ENCODE measurements at places on chromosomes 3 and 15.

DNA sequence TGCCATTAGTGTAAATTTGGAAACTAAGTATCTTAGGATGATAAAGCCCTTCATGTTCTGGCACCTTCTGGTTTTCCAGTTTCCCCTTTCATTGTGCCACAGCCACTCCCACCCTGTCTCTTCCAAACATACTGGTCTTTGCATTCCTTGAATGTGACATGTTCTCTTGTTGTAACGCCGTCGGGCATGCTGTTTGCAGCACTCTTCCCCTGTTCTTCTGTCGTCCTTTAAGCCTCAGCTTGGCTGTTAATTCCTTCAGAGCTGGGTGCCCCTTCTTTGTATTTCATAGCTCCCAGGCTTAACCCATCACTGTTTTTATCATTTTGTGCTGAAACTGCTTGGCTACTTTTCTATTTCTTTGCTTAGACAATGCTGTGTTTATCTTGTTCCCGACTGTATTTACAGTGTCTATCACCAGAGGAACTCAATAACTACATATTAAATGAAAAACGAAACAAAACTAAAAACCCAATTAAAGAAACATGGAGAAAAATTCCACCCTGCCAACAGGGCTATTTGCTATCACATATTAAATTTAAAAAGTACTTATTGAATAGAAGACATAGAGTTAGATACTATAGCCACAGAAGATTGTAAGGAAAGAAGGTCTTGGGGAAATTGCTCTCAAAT, 95.4 kb upstream of the KCNAB1 start:
- H3K4me1 ChIP-seq, result no peaks in the 10 kb centered on the region
- H3K4me3 ChIP-seq, result peak overlapping the region; percentile 48
- peak; percentile 3 for DNase-seq
- H3K36me3 ChIP-seq, result no peaks in the 10 kb centered on the region

GRCh38 chr3:192819001-192819569, 91.7 kb upstream of the FGF12 start:
- H3K36me3 ChIP-seq, result no peaks in the 10 kb centered on the region
- DNase-seq, result peak; percentile 75
- H3K4me3 ChIP-seq, result no peak overlapping the region
- peak overlapping the region; percentile 11 for H3K27ac ChIP-seq
- H3K27me3 ChIP-seq, result no peaks in the 10 kb centered on the region

DNA sequence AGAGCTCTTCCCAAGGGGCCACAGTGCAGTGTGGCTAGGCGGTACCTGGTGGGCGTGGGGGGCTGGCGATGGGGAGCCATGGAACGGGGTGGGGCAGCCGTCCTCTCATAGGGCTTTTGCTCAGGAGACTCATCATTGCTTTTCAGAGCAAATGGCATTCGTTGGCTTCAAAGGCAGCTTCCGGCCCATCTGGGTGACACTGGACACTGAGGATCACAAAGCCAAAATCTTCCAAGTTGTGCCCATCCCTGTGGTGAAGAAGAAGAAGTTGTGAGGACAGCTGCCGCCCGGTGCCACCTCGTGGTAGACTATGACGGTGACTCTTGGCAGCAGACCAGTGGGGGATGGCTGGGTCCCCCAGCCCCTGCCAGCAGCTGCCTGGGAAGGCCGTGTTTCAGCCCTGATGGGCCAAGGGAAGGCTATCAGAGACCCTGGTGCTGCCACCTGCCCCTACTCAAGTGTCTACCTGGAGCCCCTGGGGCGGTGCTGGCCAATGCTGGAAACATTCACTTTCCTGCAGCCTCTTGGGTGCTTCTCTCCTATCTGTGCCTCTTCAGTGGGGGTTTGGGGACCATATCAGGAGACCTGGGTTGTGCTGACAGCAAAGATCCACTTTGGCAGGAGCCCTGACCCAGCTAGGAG, 40.8 kb downstream of the MESD start:
- H3K27me3 ChIP-seq, result no peaks in the 10 kb centered on the region
- H3K27ac ChIP-seq, result no peak overlapping the region
- no peaks in the 10 kb centered on the region for H3K4me1 ChIP-seq
- H3K36me3 ChIP-seq, result peaks cover 34% of the 10 kb centered on the region
- no peak for DNase-seq

GRCh38 chr15:96412045-96412905, 81.8 kb downstream of the NR2F2 start:
- H3K4me1 ChIP-seq, result no peaks in the 10 kb centered on the region
- H3K27me3 ChIP-seq, result peaks cover 63% of the 10 kb centered on the region
- H3K4me3 ChIP-seq, result no peak overlapping the region
- H3K27ac ChIP-seq, result no peak overlapping the region

DNA sequence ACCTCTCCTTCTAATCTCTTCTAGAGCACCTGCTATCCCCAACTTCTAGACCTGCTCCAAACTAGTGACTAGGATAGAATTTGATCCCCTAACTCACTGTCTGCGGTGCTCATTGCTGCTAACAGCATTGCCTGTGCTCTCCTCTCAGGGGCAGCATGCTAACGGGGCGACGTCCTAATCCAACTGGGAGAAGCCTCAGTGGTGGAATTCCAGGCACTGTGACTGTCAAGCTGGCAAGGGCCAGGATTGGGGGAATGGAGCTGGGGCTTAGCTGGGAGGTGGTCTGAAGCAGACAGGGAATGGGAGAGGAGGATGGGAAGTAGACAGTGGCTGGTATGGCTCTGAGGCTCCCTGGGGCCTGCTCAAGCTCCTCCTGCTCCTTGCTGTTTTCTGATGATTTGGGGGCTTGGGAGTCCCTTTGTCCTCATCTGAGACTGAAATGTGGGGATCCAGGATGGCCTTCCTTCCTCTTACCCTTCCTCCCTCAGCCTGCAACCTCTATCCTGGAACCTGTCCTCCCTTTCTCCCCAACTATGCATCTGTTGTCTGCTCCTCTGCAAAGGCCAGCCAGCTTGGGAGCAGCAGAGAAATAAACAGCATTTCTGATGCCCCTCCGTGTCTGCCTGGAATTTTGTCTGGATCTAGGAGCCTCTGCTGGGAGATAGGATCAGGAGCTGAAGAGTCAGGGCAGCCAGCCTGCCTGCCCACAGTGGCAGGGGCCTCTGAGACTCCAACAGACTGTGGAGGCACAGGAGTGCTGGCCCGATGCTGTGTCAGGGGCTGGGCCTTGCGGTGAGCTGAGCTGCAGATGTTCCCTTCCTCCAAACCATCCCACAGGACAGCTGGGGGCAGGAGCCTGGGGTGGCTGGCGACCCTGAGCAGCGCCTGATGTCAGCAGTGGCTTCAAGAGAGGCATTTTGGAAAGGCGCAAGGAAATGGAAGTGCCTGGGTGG, 3.0 kb downstream of the ISLR start:
- DNase-seq, result no peak
- peaks cover 44% of the 10 kb centered on the region for H3K4me1 ChIP-seq
- H3K27me3 ChIP-seq, result peaks cover under 1% of the 10 kb centered on the region
- no peaks in the 10 kb centered on the region for H3K36me3 ChIP-seq
- H3K4me3 ChIP-seq, result no peak overlapping the region

GRCh38 chr3:106566277-106566676, 697.5 kb upstream of the CBLB start:
- H3K27ac ChIP-seq, result no peak overlapping the region
- no peaks in the 10 kb centered on the region for H3K36me3 ChIP-seq
- no peak for DNase-seq
- no peaks in the 10 kb centered on the region for H3K27me3 ChIP-seq

DNA sequence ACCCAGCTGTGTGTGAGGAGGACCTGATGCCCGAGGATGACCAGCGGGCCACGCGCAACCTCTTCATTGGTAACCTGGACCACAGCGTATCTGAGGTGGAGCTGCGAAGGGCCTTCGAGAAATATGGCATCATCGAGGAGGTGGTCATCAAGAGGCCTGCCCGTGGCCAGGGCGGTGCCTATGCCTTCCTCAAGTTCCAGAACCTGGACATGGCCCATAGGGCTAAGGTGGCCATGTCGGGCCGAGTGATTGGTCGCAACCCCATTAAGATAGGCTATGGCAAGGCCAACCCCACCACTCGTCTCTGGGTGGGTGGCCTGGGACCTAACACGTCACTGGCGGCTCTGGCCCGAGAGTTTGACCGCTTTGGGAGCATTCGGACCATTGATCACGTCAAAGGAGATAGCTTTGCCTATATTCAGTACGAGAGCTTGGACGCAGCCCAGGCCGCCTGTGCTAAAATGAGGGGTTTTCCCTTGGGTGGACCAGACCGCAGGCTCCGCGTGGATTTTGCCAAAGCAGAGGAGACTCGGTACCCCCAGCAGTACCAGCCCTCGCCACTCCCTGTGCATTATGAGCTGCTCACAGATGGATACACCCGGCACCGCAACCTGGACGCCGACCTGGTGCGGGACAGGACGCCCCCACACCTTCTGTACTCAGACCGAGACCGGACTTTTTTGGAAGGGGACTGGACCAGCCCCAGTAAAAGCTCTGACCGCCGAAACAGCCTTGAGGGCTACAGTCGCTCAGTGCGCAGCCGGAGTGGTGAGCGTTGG, 1.5 kb downstream of the RBM15B start:
- peaks cover 33% of the 10 kb centered on the region for H3K36me3 ChIP-seq
- no peak for DNase-seq
- H3K27me3 ChIP-seq, result no peaks in the 10 kb centered on the region
- peaks cover 15% of the 10 kb centered on the region for H3K4me1 ChIP-seq
- no peak overlapping the region for H3K27ac ChIP-seq
- H3K4me3 ChIP-seq, result peak overlapping the region; percentile 75

DNA sequence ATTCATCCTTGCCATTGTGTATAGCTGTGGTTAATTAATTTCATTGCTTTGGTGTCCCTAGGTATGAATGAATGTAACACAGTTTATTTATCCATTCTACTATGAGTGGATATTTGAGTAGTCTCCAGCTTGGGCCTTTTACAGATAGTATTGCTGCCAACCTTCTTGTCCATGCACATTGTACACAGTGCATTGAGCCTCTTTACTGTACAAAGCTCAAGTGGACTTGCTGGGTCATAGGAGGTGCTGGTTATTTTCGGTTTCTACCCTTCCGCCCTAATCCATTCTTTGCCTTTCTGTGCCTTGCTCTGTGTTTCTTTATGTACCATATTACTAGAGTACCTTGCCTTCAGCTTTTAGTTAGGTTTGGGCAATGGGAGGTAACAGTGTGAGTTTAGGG, 60.7 kb downstream of the DUT start:
- no peak for DNase-seq
- H3K4me1 ChIP-seq, result peaks cover 31% of the 10 kb centered on the region
- no peaks in the 10 kb centered on the region for H3K27me3 ChIP-seq
- no peak overlapping the region for H3K27ac ChIP-seq
- H3K4me3 ChIP-seq, result no peak overlapping the region

- no peaks in the 10 kb centered on the region for H3K36me3 ChIP-seq
- peaks cover 71% of the 10 kb centered on the region for H3K27me3 ChIP-seq
- H3K4me1 ChIP-seq, result peaks cover 2% of the 10 kb centered on the region
- no peak within 1 kb of the TSS for H3K4me3 ChIP-seq
Measured at GRCh38 chr3:128492671-128493569, at the start of gene GATA2. GATA2 (minus strand) TSS chr3:128493201; CDS start chr3:128487031, 6,170 bp downstream.

- DNase-seq, result no peak
- H3K36me3 ChIP-seq, result no peaks in the 10 kb centered on the region
- H3K4me1 ChIP-seq, result no peaks in the 10 kb centered on the region
- no peak overlapping the region for H3K4me3 ChIP-seq
- H3K27me3 ChIP-seq, result no peaks in the 10 kb centered on the region
- no peak overlapping the region for H3K27ac ChIP-seq
Measured at GRCh38 chr3:67946436-67946835, 292.0 kb upstream of the SUCLG2 start.

DNA sequence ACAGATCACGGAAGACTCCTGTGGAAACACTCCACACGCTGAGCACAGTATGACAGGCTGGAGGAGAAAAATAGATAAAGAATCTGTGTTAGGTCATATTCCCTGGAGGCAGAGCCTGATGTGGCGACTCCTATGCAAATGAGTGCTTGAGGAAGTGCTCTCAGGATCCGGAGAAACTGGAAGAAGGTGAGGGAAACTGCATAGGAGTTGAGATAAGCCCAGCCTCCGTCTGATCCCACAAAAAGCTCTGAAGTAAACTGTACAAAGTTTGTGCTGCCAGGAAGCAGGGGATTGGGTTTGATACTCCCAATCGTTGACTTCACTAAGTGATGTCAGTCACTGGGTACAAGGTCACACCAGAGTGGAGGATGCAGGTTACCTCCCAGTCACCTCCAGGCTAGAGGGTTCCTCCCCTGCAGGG, 33.4 kb downstream of the OSBPL10 start:
- peaks cover 3% of the 10 kb centered on the region for H3K4me1 ChIP-seq
- no peaks in the 10 kb centered on the region for H3K36me3 ChIP-seq
- no peaks in the 10 kb centered on the region for H3K27me3 ChIP-seq
- H3K4me3 ChIP-seq, result no peak overlapping the region

DNA sequence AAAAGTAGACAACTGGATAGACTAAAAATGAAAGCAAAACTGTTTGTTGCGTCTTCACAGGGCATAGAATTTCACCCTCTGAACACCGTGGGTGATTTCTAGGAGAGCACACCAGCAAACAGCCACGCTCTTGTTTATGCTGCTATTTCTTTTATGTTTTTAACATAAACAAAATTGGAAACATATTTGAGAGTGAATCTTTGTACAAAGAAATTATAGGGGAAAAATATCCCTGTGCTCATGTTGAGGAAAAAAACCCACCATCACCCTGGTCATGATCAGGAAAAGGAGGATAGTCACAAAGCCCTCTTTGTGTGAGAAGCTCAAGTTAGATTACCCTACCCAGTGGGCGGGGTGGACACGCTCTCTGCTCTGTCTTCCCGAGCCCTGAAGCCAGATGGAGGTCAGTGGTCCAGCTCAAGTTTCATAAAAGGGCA, 313.3 kb downstream of the SATB1 start:
- H3K4me1 ChIP-seq, result no peaks in the 10 kb centered on the region
- no peaks in the 10 kb centered on the region for H3K27me3 ChIP-seq
- H3K36me3 ChIP-seq, result no peaks in the 10 kb centered on the region
- H3K27ac ChIP-seq, result no peak overlapping the region
- peak; percentile 30 for DNase-seq
- H3K4me3 ChIP-seq, result peak overlapping the region; percentile 39

DNA sequence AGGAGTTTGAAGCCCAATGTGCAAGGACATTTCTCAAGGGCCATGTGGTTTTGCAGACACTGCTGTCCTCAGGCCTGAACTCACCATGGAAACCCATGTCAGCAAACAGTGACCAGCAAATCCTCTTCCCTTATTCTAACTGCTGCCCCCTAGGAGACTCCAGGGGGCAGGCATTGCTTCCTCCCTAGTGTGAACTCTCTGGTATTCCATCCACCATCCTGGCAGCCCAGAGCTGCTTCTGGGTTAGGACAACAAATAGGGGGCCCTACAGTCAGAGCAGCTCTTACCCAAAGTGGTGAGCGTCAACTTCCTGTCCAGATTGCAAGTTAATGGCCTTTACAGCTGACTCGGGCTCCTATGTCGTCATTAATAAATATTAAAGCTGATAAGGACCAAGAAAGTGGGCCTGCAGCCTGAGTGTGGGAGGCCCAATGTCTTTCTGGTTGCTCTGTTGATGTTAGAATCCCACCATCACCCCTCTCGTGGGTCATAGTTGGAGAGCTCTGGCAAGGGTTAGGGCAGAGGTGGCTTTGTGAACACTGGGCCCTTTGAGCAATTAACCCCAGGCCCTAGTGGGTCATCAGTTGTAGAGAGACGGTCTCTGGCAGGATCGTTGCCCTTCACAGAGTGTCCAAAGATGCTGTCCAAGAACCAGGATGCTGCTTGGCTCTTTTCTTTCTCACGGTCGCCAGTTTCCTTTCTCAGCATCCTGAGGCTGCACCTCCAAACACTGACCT, 41.5 kb downstream of the TGM4 start:
- DNase-seq, result no peak
- H3K27me3 ChIP-seq, result no peaks in the 10 kb centered on the region
- H3K4me1 ChIP-seq, result no peaks in the 10 kb centered on the region
- H3K36me3 ChIP-seq, result peaks cover 2% of the 10 kb centered on the region

- no peaks in the 10 kb centered on the region for H3K36me3 ChIP-seq
- H3K27ac ChIP-seq, result no peak overlapping the region
- no peaks in the 10 kb centered on the region for H3K4me1 ChIP-seq
- no peaks in the 10 kb centered on the region for H3K27me3 ChIP-seq
- DNase-seq, result no peak
- H3K4me3 ChIP-seq, result no peak overlapping the region
Measured at GRCh38 chr15:99967841-99968371, 234.7 kb upstream of the LYSMD4 start.

Measured in fibroblast of lung (primary cell).